ENCODE measurements at places on chromosomes 7 and 10.

- no peak for DNase-seq
Observed at GRCh38 chr7:30771880-30772425, 736 bp downstream of the MINDY4 start.

GRCh38 chr7:139643951-139644585 lies 120.6 kb downstream of the CLEC2L start:
- DNase-seq = no peak

- DNase-seq = no peak
Observed at GRCh38 chr7:134908289-134908688, 78.0 kb upstream of the AGBL3 start.

DNA sequence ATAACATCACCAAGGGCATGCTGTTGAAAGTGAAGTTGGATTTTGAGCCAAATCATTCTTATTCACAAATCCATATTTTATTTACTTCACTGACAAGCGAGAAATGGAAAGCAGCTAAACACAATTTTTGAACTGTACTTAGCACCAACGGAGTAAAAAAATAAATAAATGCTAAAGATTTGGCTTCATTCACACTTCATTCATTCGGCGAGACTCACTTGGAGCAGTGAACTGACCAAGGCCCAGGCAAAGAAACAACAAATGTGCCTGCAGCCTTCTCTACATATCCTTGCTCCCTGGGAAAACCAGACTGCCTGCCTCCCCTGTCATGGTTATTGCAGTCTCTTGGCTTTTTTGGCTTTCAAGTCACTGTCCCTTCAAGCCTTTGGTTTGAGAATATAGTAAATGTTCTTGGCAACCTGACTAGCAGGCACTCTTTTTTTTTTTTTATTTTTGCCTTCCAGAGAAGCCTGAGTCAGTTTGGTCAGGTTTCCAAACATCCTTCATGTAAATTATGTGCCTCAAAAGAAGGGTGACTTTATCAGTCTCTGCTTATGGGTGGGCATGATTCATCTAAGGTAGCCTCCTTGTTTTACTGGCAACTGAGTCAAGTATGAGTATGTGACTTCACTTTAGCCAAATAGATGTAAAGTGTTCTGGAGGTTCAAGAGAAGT lies 177.6 kb upstream of the MEOX2 start:
- DNase-seq = no peak

DNA sequence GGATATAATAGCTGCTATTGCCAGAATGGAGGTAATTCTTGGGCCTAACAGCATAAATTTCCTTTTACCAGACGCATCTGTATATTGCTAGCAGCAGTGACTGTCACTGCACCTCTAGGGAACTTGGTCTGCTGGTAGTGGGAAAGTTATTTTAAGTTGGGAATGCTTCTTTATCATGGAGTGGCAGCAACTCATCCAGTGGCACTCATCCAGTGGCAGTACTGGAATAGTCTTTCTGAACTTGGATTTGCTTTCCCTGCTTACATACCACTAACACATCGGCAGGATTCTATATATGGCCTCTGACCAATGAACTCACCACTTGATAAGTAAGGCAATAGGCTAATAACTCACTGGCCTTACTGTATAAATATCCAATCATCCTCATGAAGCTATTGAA lies 22.0 kb upstream of the ICA1 start:
- DNase-seq = no peak

DNA sequence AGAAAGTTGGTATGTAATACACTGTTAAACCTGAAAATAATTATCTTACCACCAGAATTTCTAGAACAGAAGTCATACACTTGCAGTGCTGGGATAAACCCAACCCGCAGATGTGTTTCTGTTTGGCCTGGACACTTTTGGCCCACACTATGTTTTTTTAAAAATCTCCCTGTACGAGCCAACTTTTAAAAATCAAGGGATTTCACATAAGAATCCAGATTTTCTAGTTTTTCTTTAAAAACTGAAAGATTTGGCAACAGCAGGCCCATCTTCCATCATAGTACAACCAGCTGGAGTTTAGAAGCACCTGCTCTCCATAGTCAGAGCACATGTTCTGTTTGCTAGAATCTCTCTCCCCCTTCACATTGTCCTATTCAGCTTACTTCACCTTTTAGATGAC lies 74.0 kb downstream of the TLL2 start:
- no peak for DNase-seq

GRCh38 chr10:94622666-94623205 lies 60.8 kb upstream of the CYP2C18 start:
- DNase-seq = no peak

GRCh38 chr7:66321283-66321682 lies 116.1 kb downstream of the TPST1 start:
- no peak for DNase-seq

DNA sequence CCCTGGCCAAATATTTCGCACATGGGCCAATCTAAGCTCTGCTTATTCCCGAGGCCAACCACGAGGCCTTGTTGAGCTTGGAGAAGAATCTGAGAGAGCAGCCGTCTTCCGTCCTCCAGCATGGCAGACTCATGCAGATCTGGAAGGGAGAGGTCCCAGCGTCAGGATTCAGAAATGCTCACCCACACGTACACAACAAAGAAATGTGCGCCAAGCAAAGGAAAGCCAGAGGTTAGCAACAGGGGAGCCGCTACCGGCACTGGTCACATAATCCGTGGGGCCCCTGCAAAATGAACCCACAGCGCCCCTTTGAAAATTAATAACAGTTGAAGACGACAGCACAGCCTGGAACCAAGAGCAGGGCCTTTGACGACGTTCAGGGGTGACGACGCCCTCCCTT lies 25.4 kb upstream of the PRKAG2 start:
- DNase-seq = no peak

DNA sequence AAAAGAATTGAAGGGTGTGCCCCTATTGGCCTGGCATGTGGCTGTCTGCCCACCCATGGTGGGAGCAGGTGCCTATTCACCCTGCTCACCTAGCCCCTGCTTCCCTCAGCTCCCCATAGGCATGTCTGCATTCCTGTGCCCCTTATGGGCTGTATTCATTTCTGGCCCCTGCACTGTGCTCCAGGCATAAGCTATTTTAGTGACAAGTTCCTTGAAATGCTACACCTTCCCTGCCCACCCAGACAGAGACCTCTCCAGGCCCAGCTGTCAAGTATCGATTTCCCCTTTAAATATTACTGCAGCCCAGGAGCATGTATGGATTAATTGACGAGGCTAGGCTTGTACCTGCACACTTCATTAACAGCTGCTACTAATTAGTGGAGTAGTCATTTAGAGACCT lies 235.4 kb downstream of the RPS24 start:
- no peak for DNase-seq

- no peak for DNase-seq
Observed at GRCh38 chr7:112097524-112097923, 108.7 kb downstream of the DOCK4 start.

DNA sequence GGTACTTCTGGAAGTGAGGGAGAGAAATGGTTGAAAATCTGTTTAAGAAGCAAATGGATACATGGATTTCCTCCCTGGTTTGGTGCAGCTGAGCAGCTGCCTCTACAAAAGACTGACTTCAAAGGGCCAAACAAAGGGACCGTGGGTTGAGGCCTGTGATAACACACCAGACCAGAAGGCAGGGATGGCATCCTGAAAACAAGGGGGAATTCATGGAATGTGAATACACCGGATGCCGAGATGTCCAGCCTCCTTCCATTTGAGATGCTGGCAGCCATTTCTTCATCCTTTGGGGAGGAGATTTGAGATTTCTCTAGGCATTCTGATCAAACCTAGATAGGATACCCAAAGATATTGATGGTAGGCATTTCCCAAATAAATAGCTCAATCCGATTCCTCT lies 36.9 kb downstream of the TAF3 start:
- no peak for DNase-seq

DNA sequence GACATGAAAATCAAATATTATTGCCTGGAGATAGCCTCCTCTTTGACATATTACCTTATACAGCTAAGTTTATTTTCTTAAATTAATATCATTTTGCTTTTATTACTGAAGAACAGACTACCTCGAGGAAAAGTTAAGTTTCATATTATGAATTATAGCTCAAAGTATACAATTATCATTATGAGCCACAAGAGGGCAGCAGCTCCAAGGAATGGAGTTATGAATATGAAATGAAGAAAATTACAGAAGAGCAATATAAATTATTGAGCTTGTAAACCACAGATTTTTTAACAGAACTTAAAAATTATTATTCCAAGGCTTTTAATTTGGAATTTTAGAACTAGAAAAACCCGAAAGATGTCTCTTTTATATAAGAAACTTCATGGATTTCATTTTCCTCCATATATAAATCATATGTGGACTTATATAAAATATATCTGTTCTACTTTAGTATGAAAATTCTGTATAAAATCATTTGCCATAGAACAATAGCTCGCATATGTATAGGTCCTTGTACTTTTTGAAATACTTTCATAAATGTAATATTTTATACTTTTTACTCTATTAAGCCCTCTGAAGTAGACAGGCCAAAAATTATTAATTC lies 40.1 kb downstream of the IQUB start:
- DNase-seq = peak; percentile 44

GRCh38 chr7:132290021-132290420 lies 286.2 kb downstream of the PLXNA4 start:
- no peak for DNase-seq

GRCh38 chr10:92740762-92741161 lies 51.0 kb downstream of the HHEX start:
- no peak for DNase-seq

DNA sequence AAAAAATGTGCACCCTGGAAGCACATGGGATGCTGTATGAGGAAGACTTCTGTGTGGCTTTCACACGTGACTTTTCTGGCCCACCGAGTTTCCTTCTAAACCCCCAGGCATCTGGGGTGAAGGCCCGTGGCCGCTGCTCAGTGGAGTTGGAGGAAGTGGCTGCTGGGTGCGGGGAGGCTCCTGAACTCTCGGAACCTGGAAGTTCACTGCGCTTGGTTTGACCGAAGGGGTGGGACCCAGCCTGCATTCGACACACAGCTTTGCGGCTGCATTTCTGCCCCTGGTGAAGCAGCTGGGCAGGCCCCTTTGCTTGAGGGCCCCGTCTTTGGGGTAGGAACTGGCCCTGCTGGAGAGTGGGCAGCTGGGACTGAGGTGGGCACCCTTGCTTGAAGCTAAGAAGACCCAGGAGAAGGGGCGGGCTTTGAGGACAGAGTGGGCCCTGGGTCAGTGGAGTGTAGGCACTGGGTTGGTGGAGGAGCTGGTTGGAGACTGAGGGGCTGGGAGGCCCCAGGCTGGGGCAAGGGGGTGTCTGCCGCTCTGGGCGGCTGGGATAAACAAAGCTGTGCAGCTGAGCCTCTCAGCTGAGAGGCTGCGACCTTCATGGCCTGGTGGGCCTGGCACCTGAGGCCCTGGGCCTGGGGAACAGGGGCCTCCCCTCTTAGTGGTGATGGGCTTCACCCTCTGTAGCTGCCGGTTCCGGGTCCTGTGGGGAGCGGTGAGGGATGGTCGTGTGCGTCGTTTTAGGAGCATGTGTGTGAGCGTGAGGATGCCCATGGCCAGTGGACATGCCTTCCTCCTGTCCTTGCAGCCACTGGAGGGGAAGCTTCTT lies 78.0 kb downstream of the INPP5A start:
- no peak for DNase-seq

- no peak for DNase-seq
Observed at GRCh38 chr7:28037220-28038010, 143.2 kb downstream of the JAZF1 start.

GRCh38 chr10:133196936-133197758 lies 32.9 kb upstream of the UTF1 start:
- no peak for DNase-seq

GRCh38 chr7:111329367-111330234 lies 232.7 kb downstream of the IMMP2L start:
- DNase-seq = no peak

- no peak for DNase-seq
Observed at GRCh38 chr7:108253275-108254044, 123.3 kb upstream of the LAMB4 start.

GRCh38 chr7:126370038-126370668 lies 882.6 kb downstream of the GRM8 start:
- DNase-seq = no peak

DNA sequence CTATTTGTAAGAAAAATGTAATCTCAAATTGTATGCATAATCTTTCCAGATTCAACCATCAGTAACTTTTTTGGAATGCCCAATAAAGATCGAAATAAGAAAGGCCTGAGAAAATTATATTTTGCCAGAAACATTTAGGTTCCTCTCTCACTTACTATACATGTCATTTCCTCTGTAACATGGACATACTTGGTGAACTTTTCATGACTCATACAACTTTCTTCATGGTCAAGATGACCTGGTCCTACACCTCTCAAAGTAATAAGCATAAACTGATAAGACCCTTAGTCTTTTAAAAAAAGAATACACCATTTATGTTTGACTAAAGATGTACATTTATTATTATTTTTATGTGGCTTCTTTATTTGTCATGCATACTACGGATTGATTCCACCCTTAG lies 125.3 kb downstream of the REEP3 start:
- no peak for DNase-seq

- no peak for DNase-seq
Observed at GRCh38 chr10:122587098-122587760, 26.7 kb downstream of the DMBT1 start.

GRCh38 chr7:158405324-158405723 lies 182.3 kb downstream of the PTPRN2 start:
- DNase-seq = no peak

DNA sequence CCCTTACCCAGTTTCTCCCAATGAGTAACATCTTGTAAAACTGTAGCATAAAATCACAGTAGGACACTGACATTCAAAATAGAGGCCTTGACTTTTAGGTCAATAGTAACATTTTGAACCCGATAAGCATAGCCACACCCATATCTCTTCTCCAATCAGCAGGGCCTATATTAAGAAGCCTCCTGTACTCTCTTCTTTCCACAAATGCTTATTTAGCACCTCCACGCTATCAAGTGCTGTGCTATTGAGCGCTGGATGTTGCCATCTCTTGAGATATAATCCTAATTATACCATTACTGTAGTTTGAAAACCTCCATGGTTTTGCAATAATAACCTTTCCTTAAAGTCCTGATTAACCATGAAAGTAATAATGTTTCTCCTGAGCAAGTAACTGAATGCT lies 40.1 kb upstream of the CBLL1 start:
- DNase-seq = no peak

- DNase-seq = no peak
Observed at GRCh38 chr7:21562385-21562784, 19.5 kb downstream of the DNAH11 start.

GRCh38 chr10:122703483-122704448 lies 4.1 kb upstream of the C10orf120 start:
- DNase-seq = peak; percentile 12

Measured in NCI-H446 (cell line).